AG08395 (cell line): ENCODE measurements at places on chromosomes 16 and 17.

DNA sequence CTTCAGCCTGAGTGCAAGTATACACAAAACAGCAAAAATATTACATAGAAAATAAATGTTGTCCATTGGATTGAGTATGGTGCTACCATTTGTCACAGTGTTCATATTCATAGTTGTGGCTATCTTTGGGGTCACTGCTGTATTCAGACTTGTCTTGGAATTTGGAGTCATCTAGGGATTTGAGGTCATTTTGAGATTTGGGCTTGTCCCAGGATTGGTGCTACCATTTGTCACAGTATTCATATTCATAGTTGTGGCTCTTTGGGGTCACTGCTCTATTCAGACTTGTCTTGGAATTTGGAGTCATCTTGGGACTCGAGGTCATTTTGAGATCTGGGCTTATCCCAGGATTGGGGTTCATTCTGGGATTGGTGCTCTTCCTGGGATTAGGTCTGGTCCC, 24.8 kb downstream of the OMG start:
- no peak for DNase-seq

- DNase-seq = no peak
These were observed 33.9 kb downstream of the CYTH1 start for GRCh38 chr17:78748048-78748729.

DNA sequence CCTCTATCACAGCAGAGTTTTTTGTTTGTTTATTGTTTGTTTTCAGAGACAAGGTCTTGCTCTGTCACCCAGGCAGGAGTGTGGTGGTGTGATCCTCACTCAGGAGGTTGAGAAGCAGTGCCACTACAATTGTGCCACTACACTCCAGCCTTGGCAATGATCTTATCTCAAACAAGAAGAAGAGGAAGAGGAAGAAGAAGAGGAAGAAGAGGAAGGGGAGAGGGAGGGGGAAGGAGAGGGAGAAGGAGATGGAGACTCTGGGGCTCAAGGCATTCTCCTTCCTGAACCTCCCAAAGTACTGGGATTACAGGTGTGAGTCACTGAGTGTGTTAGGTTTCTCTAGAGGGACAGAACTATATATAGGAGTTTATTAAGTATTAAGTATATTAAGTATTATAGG, 17.1 kb upstream of the C17orf58 start:
- DNase-seq = no peak

- DNase-seq = no peak
These were observed 12.0 kb downstream of the DGKE start for GRCh38 chr17:56845934-56846333.

DNA sequence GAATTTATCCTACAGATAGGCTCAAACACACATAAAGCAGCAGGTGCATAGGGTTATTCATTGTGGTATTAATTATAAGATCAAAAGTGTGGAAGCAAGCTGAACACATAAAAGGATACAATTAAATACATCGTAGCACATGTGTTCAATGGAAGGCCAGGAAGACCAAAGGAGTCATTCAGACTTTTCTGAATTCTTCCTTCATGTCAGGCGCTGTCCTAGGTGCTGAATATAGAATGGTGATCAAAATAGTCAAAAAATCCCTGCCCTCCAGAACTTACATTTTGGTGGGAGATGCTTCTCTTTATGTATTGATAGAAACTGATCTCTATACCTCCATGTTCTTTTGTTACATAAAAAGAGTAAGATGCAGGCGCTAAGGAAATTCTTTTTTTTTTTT, 439.0 kb upstream of the ASIC2 start:
- DNase-seq = peak; percentile 6

GRCh38 chr17:28119046-28119445, 76.6 kb downstream of the NLK start:
- no peak for DNase-seq

DNA sequence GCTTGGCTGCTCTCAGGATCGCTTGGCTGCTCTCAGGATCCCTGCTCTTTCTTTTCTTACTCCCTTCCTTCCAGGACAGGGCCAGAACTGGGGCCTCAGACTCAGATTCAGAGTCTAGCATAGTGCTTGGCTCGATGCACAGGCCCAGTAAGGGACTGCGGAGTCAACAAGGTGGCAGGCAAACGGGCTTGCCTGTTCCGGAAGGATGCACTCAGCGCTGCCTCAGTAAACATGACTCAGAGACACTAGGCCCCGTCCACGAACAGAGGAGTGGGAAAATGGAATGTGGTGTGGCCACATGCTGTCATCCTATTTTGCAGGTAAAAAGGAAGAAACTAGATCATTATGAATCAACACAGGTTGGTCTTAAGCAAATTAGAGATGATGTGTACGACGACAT, 9.8 kb downstream of the SPHK1 start:
- DNase-seq = no peak

DNA sequence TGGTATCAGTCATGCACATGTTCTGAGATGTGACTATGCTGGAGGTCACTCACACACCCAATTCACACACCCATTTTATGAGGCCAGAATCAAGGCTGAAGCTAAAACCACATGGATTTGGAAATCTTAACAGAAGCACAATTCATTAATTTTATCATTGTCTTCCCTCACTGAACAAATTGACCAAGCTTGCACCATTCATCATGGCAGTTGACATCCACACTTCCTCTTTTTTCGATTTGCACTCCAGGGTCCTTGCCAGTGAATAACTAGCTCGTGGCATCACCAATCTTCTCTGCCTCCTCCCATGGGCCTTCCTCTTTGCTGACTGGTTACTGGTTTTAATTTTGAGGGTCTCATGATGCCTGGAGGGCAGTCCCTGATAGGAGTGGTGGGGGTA, 123.0 kb upstream of the ASIC2 start:
- no peak for DNase-seq

- DNase-seq = peak; percentile 60
These were observed 470 bp downstream of the MLYCD start for GRCh38 chr16:83899272-83899897.

- DNase-seq = no peak
These were observed 7.9 kb downstream of the CMTM3 start for GRCh38 chr16:66612422-66612821.

- DNase-seq = no peak
These were observed 30.9 kb downstream of the PAFAH1B1 start for GRCh38 chr17:2624292-2624731.

GRCh38 chr17:40179923-40180659, 2.8 kb downstream of the RAPGEFL1 start:
- DNase-seq = peak; percentile 55

DNA sequence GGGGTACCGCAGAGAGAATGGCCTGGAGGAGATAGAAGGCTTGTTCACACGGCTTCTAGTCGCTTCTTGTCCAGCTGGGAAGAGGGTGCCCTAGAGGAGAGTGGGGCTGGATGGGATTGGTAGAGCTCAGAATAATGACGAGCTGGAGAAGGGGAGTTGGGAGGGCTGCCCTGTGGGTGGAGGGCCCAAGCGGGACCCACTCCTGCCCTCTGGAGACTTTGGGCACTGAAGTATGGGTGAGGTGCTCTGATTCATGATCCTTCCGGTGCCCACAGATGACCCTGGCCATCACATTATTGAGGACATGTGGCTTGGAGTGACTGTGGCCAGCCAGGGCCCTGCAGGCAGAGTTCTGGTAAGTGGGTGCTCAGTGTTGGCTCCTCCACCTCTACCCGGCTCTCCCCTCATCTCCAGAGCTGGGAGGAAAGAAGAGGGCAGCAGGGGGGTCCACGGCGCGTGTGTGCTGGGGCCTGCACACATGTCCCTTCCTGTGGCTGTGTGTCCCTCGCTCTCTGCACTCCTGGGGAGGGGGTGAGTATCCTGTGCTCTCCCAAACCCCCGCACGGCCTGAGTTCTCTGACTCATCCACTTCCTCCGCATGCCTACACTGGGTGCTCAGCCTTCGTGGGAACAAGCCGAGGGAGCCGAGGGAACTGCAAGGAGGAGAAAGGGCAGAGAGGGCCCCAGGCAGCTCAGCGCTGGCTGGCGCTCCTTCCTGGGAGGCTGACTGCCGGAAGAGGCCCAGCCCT, 8.5 kb downstream of the ITGA3 start:
- peak; percentile 92 for DNase-seq

- DNase-seq = peak; percentile 54
These were observed 13.8 kb upstream of the BCAR1 start for GRCh38 chr16:75264999-75265910.

GRCh38 chr17:69669441-69670178, 255.1 kb downstream of the MAP2K6 start:
- no peak for DNase-seq

DNA sequence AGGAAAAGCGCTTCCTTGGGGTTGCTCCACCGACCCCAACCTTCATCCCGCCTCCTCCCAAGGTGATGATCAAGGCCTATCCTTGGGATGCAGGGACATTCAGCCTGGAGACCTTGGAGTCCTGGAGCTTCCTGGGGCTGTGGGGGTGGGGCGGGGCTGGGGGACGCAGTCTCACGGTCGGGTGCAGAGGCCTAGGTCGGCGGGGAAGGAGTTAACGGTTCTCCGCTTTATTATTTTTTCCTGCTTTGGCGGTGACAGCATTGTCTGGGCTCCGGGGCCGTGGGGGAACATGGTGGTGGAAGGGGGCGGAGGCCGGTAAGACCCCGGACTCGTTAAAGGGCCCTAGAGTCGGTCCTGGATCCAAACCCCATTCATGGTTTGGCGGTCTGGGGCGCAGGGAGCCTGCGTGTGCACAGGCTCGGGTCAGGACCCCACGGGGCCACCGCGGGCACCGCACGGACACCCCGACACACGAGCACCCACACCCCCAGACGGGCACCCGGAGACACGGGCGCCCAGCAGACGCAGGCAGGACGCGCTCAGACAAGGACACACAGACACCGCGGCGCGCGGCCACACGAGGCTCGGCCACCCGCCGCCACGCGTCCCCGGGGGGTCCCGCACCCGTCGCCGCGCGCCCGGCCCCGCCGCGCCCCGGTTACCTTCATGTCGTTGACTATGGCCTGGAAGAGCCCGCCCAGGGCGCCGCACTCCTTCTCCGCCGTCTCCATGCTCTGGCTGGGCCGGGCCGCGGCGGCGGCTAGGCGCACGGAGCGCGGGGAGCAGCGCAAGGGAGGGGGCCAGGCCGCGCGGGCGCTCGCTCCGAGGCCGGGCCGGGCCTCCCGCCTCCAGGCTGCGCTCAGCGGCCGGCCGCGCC, 554 bp downstream of the MTSS2 start:
- no peak for DNase-seq

- DNase-seq = peak; percentile 76
These were observed 3.3 kb downstream of the HOXB2 start for GRCh38 chr17:48541577-48542113.

DNA sequence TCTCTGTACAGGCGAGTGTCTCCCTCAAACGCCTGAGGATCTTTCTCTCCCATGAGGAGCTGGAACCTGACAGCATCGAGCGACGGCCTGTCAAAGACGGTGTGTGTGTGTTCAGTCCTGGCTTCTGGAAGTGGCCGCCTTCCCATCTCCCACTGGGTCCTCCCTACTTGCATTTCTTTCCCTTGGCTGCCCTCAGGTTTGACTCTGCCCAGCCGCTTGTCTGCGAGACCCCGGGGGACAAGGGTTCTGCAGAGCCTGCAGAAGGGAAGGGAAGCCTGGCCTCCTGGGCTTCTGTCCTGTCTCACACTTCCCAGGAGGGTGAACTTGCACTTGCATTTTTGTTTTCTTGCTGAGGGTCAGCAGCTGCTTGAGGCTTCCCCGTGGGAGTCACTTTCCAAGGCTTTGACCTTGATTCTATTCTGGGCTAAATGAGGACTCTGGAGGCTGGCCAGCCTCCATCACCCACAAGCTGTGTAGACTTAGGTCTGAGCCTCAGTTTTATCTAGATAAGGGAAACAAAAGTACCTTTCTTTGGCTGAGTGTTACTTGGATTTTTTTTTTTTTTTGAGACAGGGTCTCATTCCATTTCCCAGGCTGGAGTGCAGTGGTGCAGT, 122.3 kb downstream of the ABCC1 start:
- no peak for DNase-seq

GRCh38 chr17:82116246-82116645, 18.2 kb upstream of the FASN start:
- DNase-seq = no peak

GRCh38 chr17:61970030-61970429, 42.2 kb upstream of the INTS2 start:
- no peak for DNase-seq

DNA sequence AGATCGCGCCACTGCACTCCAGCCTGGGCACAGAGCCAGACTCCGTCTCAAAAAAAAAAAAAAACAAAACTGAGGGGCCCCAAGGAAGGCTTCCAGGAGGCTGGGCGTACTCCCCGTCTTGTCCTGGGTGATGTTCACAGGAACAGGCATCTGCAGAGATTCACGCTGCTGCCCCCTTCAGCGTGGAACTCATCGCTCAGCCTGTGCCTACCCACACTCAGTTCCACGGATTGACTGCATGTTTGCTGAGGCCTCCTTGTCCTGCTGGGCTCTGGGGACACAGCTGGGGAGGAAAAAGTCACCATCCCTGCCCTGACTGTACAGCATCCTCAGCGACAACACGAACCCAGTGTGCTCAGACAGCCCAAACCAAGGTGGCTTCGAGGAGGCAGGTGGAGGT, 12.9 kb upstream of the OSGIN1 start:
- DNase-seq = no peak
